ENCODE measurements at places on chromosomes 5 and 9.
A peak's percentile ranks its signal among the peaks of the same experiment; 100 is the strongest.

- DNase-seq = peak; percentile 96
These were observed 19.7 kb downstream of the MYO10 start for GRCh38 chr5:16916262-16916878.

- DNase-seq = peak; percentile 16
These were observed at the start of gene CDH6 for GRCh38 chr5:31193591-31194467. CDH6 (plus strand) TSS chr5:31193686; CDS start chr5:31267474, 73,788 bp downstream.

DNA sequence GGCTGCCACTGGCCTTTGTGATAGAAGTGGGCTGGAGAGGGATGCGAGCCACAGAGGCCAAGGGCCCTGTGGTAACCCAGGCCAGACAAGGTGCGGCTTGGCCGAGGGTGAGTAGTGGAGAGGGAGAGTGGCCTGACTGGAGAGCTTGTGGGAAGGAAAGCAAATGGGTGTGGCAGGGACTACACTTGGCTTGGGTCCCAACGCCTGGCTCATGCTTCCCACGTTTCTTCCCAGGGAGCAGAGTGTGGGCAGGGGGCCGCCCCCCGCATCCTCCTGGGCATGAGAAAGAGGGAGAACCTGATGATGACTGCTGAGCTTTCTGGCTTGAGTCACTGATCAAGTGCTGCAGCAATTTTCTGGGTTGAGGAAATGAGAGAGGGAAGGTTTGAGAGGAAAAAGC, 95.7 kb downstream of the ANKH start:
- DNase-seq = peak; percentile 12

DNA sequence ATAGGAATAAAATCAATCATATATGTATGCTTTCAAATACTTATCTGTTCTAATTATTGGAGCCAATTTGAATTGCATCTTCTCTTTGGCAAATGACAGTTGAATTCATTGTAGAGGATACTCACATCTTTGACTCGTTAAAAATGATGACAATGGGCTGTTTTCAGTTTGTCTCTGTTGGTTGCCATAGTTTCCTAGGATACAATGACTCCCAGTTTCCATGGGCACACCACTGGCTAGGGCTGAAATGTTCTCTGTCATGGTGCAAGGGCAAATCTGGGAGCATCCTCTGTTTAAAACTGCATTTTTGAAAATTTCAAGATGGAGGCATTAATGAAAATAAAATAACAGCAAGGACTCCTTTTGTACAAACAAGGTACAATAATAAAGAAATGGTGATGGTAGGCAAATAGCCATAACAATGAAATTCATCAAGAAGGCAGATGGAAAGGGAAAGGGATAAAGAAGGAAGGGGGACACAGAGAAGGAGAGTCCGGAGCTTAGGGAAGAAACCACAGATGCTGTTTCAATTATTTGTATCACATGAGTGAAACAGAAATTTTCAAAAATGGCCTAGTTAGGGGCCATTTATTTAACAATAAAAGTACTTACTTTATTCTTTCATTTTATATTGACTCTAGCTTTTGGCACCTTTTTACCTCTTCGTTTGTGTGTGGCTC, 378.8 kb upstream of the SEMA6A start:
- DNase-seq = no peak

DNA sequence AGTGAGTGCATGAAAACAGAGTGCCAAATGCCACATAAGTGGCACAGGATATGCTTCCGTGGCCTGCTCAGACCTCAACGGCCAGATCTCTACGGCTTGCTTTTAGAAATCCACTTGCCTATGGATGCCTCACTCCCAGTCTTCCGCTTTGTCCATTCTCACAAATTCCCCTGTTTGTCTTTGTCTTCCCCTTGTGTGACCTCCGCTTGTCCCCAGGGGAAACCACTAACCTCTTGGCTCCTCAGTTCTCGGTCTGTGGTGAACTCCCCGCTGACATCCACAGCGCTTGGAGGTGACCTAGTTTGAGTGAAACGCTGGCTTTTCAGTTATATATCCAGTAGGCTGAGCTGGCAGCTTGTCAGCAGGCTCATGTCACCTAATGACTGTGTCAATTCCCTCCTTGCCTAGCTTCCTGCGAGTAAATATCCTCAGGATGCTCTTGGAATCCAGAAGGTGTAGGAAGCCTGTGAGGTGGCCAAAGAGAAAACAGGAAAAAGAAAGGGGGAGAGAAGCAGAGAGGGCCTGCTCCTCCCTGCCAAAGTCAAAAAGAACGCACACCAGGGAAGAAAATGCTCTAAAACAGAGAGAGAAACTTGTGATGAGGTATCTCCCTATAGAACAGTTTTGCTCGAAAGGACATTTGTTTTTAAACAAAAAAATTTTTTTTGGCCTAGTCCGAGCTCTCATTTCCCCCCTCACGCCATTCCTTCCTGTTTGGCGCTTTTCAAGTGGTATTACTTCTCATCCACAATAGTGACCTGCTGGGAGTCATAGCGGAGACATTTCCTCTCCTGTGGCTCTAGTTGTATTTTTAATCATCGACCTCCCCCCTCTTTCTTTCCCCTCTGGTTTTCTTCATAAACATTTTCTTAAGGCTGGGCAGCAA, 101.6 kb upstream of the SPRY4 start:
- DNase-seq = no peak

- DNase-seq = peak; percentile 53
These were observed 29.8 kb upstream of the FABP6 start for GRCh38 chr5:160199410-160199911.

- DNase-seq = no peak
These were observed 49.0 kb upstream of the KDM4C start for GRCh38 chr9:6708732-6709131.

DNA sequence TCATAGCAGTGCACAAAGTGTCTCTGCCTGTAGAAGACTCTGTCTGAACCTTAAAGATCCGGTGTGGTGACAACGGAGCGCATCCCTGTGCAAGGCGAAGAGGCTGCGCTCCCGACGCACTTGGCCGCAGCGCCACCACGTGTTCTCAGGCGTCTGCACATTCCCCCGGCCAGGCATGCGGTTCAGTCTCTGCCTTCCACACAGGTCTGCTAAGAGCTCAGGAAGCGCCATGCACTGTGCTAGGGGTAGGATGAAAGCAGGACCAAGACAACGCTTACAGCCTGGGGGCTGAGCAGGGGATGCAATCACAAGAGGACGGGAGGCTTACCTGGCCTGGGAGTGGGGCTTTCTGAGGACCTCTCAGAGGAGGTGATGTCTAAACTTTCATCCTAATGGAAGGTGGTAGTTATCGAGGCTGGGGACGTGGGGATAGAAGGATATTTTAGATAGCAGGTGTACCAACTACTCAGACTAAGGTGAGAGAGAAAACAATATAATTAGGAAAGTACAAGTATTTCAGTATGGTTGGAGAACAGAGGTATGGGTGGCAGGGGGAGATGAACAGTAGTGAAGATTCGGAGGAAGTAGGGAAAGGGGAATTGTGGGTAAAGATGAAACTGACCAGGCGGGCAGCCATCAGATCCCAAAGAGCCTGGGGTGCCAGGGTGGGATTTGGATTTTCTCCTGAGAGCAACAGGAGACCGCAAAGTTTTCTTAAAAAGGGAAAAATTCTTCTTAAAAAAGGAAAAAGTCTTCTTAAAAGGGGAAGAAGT, 13.3 kb downstream of the CAPSL start:
- peak; percentile 87 for DNase-seq

DNA sequence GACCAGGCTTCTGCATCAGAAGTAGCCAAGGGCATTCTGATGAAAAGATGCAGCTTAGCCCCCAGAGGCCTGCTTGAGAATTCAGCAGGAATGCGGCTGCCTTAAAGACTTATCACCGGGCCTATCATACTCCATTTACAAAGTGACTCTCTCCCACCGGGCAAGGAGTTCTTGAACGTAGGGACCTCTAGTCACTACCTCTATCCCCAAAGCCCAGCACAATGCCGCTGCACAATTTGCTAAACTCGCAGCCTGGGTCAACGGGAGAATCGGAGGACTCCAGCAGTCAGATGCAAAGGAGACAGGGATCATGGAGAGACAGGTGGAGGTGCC, 661 bp downstream of the PDCL start:
- peak; percentile 48 for DNase-seq

- no peak for DNase-seq
These were observed 2.8 kb downstream of the DCAF12 start for GRCh38 chr9:34123682-34124081.

- DNase-seq = peak; percentile 86
These were observed 30.1 kb downstream of the GALNT10 start for GRCh38 chr5:154220625-154221024.

GRCh38 chr5:95916687-95917085, 45.0 kb downstream of the ELL2 start:
- DNase-seq = no peak

- DNase-seq = no peak
These were observed 48.8 kb downstream of the PAPPA start for GRCh38 chr9:116202219-116202912.

GRCh38 chr9:9998491-9999287, 614.1 kb downstream of the PTPRD start:
- no peak for DNase-seq

DNA sequence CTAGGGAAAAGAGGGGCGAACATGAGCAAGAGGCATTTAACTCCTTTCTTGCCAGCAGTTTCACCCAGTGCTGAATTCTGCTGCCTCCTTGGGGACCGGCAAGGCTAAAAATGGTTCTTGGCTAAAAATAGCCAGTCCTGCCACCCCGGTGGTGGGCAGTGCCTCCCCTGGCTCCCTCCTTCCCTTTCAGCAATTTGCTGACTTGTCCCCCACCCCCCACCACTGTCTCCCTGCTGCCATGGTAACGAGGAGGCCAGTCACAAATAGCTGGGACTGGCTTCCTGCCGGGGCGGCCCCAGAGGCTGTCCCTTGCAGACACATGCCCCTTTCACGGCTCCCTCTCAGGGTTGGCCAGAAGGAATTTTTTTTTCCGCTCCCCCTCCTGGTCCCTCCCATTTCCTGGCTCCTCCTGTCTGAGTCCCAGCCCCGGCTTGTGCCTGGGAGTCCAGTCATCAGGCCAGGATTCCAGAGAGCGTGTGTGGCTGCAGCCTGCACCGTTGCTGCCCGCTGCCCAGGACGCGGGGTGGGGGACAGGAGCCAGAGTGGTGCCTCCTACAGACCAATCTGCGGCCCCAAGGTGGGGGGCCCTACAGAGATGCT, 130.3 kb downstream of the RGS3 start:
- DNase-seq = peak; percentile 99

GRCh38 chr5:66213533-66213932, 69.4 kb downstream of the SREK1 start:
- DNase-seq = no peak

GRCh38 chr5:25649628-25650265, 1005.0 kb upstream of the CDH10 start:
- DNase-seq = no peak

DNA sequence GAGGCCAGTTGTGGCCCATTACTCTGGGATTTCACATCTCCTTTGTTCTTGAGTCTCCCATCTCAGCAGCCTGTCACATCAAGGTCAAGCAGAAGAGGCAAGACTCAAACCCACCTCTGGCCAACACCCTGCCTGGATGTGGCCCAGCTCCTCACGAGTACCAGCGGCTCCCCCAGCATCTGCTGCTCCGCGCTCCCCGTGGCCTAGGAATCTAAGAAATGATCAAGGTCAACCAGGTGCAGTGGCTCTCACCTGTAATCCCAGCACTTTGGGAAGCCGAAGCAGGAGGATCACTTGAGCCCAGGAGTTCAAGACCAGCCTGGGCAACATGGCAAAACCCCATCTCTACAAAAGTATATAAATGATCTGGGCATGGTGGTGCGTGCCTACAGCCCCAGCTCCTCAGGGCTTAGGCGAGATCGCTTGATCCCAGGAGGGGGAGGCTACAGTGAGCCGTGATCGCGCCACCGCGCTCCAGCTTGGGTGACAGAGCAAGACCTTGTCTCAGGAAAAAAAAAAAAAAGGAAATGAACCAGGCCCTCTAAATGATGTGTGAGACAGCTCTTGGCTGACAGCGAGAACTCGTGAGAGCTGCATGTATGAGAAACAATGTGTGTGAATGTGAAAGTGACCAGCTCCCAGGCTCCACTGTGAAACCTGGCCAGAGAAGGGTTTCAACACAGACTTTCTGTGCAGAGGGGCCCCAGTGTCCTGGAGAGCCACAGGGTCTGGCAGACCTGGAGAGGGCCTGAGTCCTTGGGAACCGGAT, 61.6 kb upstream of the ANGPTL2 start:
- DNase-seq = no peak

DNA sequence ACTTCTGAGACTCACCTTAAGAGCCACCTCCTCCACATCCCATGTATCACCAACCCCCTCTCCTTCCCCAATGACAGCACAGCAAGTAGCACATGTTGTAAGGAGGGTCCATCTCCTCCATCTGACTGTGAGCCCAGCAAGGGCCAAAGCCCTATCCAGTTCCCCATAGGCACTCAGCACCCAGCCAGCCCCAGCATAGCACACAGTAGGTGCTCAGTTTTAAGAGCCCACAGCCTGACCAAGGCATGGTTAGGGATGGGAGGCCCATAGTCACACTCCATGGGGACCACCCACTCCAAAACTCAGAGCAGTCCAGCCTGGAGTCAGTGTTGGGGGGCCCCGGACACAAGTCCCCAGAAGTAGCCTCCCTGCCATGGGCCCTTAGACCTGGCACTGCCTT, 205.7 kb downstream of the CDK5RAP2 start:
- no peak for DNase-seq

DNA sequence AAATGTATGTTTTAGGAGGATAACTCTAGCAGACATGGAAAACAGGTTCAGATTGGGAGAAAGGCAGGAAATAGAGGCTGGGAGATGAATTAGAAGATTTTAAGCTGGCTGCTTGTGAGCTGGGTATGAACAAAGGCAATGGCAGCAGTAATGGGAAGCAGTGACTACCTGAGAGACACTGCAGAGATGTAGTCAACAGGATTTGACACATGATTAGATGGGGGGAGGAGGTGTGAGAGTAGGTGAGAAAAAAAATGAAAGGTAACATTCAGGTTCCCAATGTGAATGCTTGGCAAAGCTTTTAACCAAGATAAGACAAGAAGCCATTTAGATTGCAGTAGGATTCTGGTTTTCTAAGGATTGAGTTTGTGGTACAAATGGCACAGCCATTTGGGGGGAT, 22.8 kb upstream of the IFNE start:
- no peak for DNase-seq

GRCh38 chr5:26003966-26004365, 1034.4 kb downstream of the CDH9 start:
- DNase-seq = no peak

GRCh38 chr5:84680908-84681307, 296.2 kb upstream of the EDIL3 start:
- no peak for DNase-seq

GRCh38 chr9:123375469-123376132, 19.6 kb downstream of the CRB2 start:
- DNase-seq = peak; percentile 27

- DNase-seq = no peak
These were observed 12.4 kb downstream of the PCDH12 start for GRCh38 chr5:141945511-141946051.

GRCh38 chr5:28549588-28549987, 1511.2 kb upstream of the CDH9 start:
- no peak for DNase-seq

DNA sequence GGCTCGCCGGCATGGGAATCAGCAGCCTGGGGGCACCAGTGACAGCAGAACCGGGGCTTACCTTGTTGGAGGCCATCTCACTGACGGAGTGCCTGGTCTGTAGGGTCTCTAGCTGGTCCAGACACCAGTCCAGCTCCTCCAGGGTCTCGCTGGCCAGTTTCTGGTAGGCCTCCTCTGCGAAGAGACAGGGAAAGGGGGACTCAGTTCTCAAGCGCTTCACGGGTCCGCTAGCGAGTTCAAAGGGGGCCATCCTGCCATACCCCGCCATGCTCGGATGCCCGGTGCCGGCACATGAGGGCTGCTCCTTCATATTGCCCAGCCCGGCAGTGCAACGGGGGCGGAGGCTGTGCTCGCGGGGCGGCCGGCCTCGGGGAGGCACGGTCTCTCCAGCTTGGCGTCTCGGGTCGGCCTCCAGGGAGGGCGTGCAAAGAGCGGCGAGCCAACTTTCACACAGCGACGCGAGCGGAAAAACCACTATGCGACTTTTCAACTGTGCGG, 456.0 kb downstream of the RAB3C start:
- no peak for DNase-seq
